HuH-7.5 (cell line): ENCODE measurements at places on chromosomes 2 and 18.

- no peak for DNase-seq
Measured at GRCh38 chr18:23735021-23735464, 45.8 kb downstream of the LAMA3 start.

- DNase-seq: no peak
Measured at GRCh38 chr2:86019121-86019520, 86.6 kb downstream of the POLR1A start.

DNA sequence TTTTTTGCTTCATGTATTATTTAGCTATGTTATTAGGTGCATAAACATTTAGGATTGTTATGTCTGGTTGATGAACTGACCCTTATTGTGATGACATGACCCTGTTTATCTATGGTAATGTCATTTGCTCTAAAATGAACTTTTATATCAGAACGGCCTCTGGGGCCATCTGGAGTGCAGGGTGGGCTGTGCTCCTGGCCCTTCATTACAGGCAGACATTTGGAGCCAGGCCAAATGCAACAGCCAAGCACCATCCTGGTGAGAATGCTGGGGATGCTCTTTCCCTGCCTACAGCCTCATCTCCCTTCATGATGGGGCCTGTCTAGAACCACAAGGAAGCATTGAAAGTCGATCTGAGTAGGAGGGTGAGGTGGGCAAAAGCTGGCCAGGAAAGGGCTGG lies 38.0 kb downstream of the HJURP start:
- no peak for DNase-seq

- DNase-seq: no peak
Measured at GRCh38 chr18:11665146-11665545, 23.9 kb upstream of the GNAL start.

DNA sequence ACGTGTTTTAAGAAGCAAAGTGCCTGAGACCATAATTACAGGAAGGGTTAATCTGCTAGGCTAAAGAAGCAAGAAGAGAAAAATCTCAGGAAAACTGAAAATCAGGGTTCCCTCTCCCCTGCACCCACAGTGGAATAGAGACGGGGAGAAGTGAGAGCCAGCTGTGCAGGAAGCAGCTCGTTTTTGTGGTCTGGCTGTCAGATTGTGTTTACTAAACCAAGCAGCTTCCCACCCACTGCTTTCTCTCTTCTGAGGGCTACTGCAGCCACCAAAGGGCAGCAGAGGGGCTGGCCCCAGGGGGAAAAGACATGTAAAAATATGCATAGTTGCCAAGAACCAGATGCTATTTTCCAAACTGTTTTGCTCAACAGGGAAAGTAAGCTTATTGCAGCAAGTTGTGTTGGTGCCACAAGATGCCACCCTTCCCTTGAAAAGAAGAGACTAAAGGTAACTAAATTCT lies 72.6 kb upstream of the THUMPD2 start:
- DNase-seq: no peak

DNA sequence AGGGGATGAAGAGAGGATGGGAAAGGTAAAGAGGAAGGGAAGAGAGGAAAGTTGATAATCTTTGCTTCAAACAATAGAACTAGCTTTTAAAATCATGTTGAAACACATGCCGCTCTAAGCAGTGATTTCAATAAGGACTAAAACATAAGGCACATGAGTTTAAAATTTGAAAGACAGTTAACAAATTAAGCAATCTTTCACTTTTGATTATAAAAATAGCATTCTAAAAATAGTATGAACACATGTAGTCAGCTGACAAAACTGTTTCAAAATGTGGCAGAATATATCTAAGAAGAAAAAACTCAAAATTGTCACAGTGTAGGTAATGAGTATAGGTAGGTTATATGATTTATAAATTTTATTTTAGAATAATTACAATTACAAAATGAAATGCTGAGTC lies 25.3 kb downstream of the PSME4 start:
- no peak for DNase-seq

- DNase-seq: no peak
Measured at GRCh38 chr2:53755121-53755520, 12.5 kb upstream of the CHAC2 start.

- DNase-seq: no peak
Measured at GRCh38 chr2:237702441-237703391, 75.3 kb downstream of the LRRFIP1 start.

DNA sequence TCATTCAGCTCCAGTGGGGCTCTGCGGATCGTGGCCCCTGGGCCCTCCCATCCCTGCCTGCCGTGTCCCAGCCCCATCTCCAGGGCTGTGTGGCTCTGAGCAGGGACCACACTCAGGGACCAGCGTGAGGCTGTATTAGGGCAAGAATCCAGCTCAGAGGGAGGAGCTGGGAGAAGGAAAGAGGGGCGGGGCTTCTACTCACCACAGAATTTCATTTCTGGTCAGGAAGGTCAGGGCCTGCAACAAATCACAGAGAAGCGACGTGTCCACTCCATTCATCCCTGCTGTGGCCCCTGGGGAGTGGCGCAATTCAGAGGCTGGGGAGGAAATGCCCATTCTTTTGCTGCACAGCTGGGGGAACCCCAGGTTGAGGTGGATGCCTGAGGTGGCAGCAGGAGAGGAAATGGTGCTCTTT lies 828 bp downstream of the CIB4 start:
- DNase-seq: peak; percentile 23

GRCh38 chr2:134491771-134492441 lies 226.9 kb downstream of the TMEM163 start:
- peak; percentile 18 for DNase-seq

GRCh38 chr2:235665661-235666212 lies 171.9 kb downstream of the AGAP1 start:
- DNase-seq: no peak

DNA sequence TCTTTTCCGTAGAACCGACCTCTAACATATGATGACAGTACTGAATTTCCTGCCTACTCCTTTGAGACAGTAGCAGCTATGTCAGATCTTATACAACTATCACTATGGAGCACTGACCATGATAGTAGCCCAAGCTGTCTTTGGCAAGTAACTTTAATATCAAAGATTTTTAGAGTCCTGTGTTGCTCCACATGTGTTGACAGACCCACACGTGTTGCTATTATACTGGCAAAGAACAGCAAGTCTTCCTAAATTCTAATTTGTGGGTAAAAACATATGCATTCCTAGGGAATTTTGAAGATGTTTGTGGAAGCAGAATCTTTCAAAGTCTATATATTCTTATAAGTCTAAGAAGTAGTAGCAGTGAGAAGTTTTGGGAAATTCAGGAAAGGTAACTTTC lies 245.5 kb upstream of the HNMT start:
- DNase-seq: no peak

GRCh38 chr18:77749089-77749488 lies 499.4 kb downstream of the GALR1 start:
- no peak for DNase-seq
